Naive thymus-derived CD8-positive, alpha-beta T cell (primary cell): ENCODE measurements at places on chromosomes 5 and 9. TPM values are rescaled to one million over a fixed set of nuclear protein-coding genes. Genes with fewer than 3 reads are reported as not detected.

DNA sequence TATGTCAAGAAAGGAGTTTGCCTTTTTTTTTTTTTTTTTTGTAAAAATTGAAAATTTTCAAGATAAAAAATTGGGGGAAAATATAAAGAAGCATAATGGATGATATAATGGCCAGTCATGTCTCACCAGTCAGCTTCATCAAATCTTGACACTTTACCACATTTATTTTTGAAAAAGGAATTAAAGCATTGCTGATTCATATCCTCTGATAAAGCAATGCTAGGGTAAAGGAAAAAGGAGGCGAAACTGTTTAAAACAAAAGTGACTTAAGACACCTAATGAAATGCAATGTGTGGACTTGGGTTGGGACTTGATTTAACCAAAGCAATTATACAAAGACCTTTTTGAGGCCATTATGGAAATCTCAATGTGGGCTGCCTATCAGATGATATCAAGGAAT lies 208.5 kb downstream of the ARHGAP26 start:
- no peak for DNase-seq

The PHYHD1 gene
- total RNA-seq = 8.2 TPM

GRCh38 chr5:55407059-55407684 lies 99.4 kb downstream of the MTREX start:
- DNase-seq = peak; percentile 11

- no peak for DNase-seq
Measured at GRCh38 chr9:107710546-107710945, 221.0 kb upstream of the KLF4 start.

- no peak for DNase-seq
Measured at GRCh38 chr9:18865542-18865941, 167.5 kb downstream of the SAXO1 start.

GRCh38 chr5:150121448-150122157 lies 34.0 kb downstream of the PDGFRB start:
- DNase-seq = no peak

DNA sequence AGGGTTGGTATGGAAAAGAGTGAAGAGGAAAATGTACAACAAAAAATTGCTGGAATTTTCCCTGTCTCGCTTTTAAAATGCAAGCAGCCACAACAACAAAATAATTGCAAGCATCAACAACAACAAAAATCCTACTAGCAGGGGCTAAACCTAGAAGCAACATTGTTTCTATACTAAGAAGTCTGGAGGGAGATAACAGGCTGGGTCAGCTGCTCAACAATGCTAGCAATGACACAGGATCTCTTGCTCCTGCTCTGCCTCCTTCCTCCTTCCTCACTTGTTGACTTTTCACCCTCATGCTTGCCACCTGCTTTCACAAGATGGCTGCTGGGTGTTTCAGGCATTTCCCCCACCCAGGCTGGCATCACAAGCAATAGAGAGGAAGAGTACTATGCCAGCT lies 7.6 kb upstream of the AOPEP start:
- DNase-seq = no peak

DNA sequence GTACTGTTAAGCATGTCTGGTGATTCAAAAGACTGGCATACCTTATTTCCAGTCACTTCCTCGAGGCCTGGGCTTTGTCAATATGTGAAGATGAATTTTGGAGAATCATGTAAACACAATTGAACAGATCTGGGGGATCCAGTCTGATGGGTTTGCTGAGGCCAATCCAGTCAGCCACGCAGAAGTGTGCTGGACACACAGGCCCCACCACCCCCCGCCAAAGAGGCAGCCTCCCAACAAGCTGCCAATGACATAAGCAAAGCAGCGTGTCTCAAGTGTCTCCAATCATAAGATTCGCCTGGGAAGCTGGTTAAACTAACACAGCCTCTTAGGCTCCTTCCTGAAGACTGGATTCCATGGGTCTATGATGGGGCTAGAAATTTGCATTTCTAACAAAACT lies 192.9 kb upstream of the KLF9 start:
- DNase-seq = no peak

- DNase-seq = no peak
Measured at GRCh38 chr9:136238342-136238732, 7.3 kb downstream of the QSOX2 start.

DNA sequence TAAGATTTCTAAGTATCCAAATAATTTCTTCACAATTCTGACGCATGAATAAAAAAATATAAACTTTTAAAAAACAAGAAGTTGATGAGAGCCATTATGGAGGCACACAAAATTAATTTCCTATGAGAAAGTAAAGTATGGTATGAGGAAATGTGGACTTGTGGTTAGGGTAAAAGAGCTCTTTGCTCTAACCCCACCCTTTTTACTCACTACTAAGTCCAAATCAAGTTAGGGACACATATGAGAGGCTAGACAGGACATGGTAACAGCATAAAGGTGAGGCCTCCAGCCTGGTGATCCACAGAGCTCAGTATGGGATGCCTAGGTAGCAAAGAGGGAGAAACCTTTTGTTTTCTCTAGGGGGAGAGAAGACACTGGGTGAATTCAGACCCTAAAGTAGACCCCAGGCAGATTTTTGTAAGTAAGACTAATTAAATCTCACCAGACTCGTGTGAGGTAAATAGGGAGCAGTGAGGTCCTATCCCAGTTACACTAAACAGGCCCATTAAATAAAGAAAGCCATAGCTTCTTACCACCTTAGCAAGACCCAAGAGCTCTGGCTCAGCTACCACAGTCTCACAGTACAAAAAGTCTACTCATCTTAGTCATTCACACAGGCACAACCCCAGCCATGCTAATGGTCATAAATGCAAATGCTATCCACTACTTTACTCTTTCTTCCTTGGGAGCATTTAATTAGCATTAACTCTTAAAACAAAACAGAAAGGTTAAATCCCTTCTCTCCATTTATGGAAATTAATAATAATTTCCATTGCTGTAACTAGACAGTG lies 42.6 kb downstream of the MLLT3 start:
- no peak for DNase-seq

GRCh38 chr5:122967625-122968024 lies 68.9 kb downstream of the PPIC start:
- no peak for DNase-seq

GRCh38 chr5:65305913-65306312 lies 175.8 kb downstream of the ADAMTS6 start:
- no peak for DNase-seq

- no peak for DNase-seq
Measured at GRCh38 chr9:135345775-135346433, 133.7 kb upstream of the PPP1R26 start.

DNA sequence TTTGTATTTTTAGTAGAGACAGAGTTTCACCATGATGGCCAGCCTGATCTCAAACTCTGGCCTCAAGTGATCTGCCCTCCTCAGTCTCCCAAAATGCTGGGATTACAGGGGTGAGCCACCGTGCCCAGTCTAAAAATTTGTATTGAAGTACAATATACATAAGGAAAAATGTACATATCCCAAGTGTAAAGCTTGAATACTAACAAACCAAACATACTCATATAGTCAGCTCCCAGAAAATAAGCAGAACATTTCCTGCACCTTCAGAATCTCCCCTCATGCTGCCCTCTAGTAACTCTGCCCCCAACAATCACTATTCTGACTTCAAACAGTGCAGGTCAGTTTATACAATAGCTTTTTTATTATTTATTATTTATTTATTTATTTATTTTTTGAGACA lies 1.6 kb upstream of the NOL6 start:
- DNase-seq = no peak

GRCh38 chr9:93572221-93572620 lies 4.2 kb upstream of the PHF2 start:
- DNase-seq = no peak

GRCh38 chr5:159071382-159071781 lies 28.3 kb downstream of the EBF1 start:
- no peak for DNase-seq

- DNase-seq = no peak
Measured at GRCh38 chr5:154087260-154087659, 48.5 kb downstream of the MFAP3 start.

DNA sequence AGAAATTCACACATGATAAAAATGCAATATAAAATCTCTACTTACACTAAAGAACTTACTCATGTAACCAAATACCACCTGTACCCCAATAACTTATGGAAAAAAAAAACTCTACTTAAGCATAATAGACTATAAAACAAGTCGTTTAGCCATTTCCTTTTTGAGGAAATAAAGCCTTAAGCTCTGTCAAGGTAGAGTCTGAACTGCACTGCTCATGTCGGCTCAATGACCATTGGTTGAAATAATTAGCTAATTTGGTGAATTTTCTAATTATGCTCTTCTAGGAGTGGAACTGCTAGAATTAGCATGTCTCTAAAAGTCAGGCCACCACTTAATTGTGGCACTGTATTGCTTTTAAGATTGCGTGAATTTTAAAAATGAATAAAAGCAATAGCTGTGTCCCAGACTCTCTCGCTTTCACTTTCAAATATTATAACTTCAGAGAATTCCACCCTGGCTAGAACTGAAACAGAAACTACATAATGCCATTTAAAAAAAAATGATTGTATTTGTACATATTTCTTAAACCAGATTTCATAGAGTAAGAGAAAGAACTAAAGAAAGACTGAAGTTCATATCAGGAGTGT lies 113.0 kb upstream of the PCA3 start:
- no peak for DNase-seq

DNA sequence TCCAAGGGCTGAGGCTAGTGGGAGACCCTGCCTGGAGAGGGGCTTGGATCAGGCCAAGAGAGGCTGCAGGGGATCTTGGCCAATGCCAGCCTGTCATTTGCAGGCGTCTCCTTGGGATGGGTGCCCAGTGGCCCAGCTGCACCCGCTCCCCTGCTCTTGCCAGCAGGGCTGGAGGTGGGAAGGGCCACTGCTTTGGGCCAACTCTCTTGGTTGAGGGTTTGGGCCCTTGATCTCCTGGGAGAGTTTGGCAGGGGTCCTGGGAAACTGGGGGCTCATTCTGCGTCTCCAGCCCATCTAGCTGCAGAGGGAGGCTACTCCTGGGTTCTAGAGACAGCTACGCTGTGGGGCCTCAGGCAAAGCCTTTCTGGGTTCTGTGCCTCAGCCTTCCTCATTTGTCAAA lies 10.5 kb downstream of the PSD2 start:
- no peak for DNase-seq

GRCh38 chr9:29701559-29701958 lies 2128.3 kb upstream of the C9orf72 start:
- DNase-seq = no peak

GRCh38 chr5:128984480-128984879 lies 19.2 kb downstream of the SLC27A6 start:
- no peak for DNase-seq

The HACD4 gene
- total RNA-seq = 11.5 TPM

GRCh38 chr9:131589124-131589711 lies 43.9 kb downstream of the PRRT1B start:
- no peak for DNase-seq

DNA sequence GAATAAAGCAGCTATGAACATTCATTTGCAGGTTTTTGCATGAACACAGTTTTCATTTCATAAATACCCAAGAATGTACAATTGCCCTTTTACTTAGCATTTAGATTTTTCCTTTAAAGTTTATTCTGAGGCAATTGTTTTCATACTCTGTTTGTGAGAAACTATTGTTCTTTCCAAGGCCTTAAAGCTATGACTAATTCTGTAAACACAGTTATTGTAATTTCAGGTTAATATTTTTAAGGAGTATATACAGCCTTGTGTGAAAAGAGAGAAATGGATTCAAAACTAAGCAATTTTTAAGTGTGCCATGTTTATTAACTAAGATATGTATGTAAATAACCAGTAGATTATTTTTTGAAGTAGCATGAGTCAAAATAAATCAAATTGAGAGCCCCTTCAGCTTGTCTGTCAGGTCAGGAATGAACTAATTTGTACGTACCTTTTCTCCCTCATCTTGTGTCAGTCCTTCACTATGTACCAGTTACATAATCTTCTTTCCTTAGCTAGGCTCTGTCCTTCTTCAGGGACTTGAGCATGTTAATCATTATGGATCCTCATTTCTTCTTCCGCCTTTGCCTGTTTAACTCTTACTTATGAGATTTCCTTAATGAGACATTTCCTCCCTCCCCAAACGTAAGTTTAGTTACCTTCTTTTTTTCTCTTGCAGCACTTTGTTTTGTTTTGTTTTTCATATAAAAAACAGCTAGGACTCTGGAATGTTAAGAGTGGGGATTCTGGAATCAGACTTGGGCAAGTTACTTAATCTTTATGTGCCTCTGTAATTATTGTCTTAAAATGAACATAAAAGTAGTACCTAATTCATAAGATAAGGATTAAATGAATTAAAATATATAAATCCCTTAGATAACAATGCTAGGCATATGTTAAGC lies 63.6 kb downstream of the NIPBL start:
- no peak for DNase-seq

- no peak for DNase-seq
Measured at GRCh38 chr9:295576-295975, 80.9 kb downstream of the DOCK8 start.

- DNase-seq = no peak
Measured at GRCh38 chr9:120985819-120986222, 59.2 kb upstream of the TRAF1 start.

GRCh38 chr9:25548847-25549246 lies 129.4 kb downstream of the TUSC1 start:
- no peak for DNase-seq

DNA sequence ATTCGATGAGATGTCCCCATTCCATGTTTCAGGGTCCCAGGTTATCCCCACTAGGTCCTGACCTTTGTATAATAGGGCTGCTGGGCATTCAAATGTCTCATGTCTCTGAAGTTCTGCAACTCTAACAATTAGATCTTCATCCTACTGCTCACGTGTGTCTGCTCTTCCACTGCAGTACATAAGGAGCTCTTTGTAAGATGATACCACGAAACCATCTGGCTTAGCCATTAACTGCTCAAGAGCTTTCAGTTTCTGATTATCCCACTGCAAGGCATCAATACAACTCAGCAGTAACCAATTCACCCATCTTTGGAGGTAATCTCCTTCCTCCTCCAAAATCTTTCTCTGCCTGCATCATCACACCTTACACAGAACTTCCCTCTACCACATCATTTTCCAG lies 49.9 kb upstream of the PPP2CA start:
- no peak for DNase-seq

DNA sequence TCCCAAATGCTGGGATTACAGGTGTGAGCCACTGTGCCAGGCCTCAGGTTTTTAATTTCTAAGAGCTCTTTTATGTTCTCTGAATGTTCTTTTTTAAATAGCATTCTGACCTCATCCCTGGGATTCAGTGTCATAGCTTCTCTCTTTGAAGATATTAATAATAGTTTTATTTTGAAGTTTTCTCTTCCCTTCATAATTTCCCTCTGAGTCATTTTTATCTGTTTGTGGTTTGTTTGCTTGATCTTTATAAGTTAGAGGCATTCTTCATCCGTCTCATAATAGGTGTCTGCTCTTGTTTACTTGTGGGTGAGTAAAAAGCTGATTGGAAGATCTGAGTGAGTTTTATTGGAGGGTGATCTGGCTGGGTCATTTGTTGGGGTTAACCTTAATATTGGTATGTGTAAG lies 12.5 kb upstream of the MAMDC2 start:
- no peak for DNase-seq

The SLC45A2 gene
- not detected for total RNA-seq

The SMIM27 gene
- 37.8 TPM for total RNA-seq
